ENCODE measurements at places on chromosomes 11 and 22.

GRCh38 chr11:36657610-36658267 lies 59.7 kb upstream of the RAG2 start:
- no peak for DNase-seq

DNA sequence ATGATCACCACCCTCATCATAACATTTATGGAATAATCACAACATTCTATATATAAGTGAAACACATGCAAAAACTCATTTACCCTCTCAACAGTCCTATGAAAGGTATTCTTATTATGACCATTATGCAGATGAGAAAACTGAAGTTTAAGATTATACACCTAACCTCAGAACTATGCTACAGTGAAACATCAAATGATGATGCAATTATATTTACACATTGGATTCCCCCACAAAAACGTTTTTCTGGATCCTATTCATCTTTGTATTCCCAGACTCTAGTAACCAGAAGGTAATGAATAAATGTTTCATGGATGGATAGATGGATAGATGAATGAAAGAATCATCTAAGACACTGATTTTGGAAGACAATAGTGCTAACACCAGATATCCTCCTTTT lies 54.8 kb downstream of the TCP11L1 start:
- DNase-seq: no peak

- no peak for DNase-seq
Measured at GRCh38 chr11:85531191-85531897, 95.8 kb downstream of the DLG2 start.

- no peak for DNase-seq
Measured at GRCh38 chr11:76783294-76783895, at the start of gene TSKU. Gene TSKU (plus strand): TSS chr11:76783356. CDS start chr11:76795617, 12,261 bp downstream.

DNA sequence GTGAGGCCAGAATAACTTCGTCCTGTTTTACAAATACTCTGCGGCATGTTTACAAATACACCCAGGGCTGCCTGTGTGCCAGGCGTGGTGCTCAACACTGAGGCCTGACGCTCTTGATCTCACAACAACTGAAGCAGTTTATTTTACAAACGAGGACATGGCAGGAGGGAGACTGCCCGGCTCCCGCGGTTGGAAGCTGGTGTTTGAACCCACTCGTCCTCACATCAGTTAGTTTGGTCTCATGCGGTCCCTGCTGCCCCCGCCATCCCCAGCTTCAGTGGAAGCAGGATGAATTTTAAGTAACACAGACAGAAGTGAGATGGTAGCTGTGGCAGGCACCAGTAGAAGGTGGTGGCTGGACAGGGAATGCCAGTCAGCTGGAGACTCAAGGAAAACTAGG lies 16.4 kb downstream of the KIAA0930 start:
- DNase-seq: no peak

DNA sequence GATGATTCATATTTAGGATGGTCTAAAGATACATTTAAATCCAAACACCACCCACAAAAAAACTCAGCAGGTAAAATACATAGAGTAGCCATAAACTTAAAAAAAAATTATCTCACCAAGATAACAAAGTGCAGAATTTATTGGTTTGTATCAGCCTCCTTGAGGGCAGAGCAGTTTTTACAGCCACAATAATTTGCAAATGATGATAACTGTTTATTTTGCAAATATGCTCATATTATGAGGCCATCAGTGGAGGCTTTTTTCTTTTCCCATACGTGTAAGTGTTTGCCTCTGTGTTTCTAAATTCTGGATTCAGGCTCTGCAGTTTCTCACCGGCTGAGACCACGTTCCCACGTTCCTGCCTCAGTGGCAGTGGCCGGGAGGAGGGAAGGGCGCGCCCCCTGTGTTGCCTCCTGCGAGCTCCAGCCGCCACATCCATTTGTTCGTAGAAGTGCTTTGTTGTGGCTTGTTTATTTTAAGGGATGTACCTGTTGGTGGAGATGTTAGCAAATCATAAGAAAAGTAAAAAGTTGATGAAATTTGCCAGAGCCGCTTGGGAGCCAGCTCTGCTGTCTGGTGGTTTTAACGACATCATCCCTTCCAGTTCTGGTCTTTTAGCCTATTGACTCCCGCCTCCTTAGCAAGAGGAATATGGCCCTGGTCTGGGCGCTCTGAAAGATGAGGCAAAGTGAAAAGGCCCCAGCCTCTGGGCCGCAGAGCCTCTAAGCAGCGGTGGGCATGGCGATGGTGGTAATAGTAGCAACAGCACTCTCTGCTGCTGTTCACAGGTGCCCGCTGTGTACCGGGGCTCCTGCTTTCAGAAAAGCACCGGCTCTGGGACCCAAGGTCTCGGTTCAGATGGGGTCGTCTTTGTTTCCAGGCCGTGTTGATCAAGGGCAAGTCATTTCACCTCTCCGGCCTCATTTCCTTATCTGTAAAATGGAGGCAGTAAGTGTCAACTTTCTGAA lies 66.7 kb upstream of the PPARA start:
- DNase-seq: no peak

DNA sequence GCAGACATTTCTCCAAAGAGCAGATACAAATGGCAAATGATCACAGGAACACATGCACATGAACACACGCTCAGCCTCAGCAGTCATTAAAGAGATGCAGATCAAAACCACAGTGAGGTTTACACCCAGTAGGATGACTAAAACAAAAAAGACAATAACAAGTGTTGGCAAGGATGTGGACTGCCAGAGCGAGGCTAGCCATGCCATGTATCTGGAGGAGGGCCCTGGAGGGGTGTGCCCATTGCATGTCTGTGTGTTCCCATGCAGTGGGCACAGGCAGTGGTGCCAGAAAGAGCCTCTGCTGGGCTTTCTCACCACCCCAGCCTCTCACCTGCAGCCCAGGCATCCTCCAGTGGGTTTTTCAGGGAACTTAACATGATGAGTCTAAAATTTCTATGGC lies 54.2 kb upstream of the KCNQ1OT1 start:
- no peak for DNase-seq

DNA sequence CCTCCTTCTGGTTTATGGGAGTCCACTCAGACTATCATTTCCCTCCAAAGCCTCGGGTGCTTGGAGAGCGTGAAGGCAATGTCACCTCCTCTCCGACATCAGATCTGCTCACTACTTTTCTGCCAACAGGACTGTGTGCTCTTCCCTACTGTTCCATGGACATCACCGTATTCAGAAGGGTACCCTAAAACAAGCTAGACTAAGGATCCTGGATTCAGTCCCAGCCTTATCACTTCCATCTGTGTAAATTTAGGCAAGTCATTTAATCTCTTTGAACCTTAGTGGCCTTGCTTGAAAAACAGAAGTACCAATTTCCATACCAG lies 78.2 kb downstream of the KCNC1 start:
- no peak for DNase-seq

DNA sequence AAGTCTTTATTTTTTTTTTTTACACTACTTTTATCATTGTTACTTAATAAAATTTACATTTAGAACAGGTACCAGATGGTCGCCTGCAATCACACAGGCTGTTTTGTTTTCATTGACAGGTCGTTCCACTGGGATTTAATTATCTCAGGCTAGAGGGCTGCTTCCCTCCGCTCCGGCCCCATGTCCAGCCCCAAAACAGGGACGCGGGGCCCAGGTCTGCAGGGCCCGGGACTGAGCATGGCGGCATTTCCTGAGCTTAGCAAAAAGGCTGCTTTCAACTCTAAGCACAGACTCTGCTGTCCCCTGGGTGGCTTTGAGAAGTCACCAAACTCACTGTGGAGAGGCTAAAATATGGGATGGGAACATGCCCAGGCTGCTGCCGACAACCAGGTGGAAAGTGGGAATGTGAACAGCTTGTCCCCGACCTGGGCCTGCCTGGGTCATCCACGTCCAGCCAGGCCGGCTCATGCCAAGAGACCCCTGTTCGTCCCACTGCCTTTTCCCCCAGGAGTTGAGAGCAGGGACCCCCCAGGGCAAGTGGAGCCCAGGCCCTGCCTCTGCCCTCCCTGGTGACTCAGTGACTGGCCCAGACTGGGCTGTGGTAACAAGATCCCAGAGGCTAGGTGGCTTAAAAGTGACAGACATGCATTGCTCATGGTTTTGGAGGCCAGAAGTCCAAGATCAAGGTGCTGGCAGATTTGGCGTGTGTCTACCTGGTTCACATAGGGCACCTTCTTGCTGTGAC lies 150.0 kb downstream of the SHANK2 start:
- DNase-seq: no peak

- DNase-seq: no peak
Measured at GRCh38 chr11:47464483-47464882, 15.5 kb upstream of the RAPSN start.

DNA sequence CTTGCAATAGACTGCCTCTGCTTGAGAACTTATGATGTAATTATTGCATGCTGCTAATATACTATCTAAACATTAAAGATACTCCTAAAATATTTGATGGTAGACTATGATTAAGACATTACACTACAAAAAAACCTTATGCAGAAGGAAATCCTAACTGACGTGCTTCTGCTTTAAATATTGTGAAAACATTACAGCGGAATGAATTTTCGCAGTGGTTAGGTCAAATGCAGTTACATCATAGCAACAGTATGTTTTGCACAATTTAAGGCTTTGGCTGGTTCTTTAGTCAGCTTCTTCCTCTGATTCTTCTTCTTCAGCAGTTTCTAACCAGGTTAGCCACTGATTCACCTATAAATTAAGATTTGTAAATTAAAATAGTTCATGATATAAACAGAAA lies 11.2 kb downstream of the EIF4G2 start:
- no peak for DNase-seq

- peak; percentile 76 for DNase-seq
Measured at GRCh38 chr11:692824-693414, 2.1 kb downstream of the DEAF1 start.

GRCh38 chr11:80118073-80118472 lies 677.2 kb upstream of the TENM4 start:
- no peak for DNase-seq

DNA sequence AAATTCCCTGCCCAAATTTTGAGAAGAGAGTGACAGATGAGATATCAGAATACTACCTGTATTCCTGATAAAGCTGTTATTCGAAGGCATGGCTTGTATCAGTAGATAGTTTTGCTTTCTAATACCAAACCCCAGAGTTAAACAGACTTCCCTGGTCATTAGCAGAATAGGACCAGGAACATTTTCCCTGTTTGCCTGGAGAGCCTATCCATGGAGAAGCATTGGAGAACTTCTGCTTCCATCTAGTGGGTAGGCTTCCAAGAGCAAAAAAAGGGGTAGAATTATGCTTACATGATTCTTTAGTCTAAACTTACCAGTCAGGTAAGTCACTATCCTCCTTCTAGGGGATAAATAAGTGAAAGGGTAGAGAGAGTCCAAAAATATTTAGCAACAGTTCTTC lies 14.2 kb downstream of the PDE3B start:
- no peak for DNase-seq

DNA sequence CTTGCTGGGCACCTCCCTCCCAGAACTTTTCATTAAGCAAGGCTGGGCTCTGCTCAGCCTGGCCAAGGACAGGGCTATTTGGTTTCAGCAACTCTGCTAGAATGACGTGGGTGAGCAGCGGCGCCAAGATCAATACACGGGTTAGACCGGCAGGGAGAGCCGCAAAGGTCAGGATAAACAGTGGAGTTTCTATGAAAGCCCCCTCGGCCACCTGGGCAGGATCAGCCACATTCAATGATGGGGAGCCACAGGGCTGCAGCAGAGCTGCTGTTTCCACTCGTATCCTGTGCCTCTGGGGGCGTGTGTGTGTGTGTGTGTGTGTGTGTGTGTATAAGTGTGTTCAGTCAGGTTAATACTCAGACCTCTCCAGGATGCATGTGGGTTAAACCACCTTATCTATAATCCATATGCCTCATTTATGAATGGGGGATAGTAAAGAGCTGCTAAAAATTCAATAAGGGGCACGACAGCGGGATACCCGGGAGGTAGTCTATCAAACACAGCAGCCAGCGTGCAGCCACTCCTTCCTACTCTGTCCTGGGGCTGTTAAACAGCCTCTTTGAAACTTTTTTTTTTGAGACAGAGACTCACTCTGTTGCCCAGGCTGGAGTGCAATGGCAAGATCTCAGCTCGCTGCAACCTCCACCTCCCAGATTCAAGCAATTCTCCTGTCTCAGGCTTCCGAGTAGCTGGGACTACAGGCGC lies 34.8 kb downstream of the MYH9 start:
- no peak for DNase-seq

DNA sequence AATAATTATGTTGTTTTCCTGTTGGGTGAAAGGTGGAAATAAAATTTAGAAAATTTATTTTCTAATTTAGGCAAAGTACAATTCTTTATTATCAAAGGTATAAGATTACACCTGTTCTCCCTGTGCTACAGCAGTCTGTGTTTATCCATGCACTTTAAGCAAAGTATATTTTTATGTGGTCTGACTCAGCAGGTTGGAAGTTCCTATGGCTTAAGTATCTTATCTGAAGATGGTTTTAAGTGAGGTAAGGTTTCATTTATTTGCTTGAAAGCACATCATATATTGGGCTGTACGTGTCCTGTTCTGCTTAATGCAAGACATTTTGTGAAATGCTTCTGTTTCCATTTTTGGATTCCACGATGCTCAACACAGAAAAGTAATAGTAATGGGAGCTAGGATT lies 14.6 kb downstream of the PPME1 start:
- DNase-seq: no peak

DNA sequence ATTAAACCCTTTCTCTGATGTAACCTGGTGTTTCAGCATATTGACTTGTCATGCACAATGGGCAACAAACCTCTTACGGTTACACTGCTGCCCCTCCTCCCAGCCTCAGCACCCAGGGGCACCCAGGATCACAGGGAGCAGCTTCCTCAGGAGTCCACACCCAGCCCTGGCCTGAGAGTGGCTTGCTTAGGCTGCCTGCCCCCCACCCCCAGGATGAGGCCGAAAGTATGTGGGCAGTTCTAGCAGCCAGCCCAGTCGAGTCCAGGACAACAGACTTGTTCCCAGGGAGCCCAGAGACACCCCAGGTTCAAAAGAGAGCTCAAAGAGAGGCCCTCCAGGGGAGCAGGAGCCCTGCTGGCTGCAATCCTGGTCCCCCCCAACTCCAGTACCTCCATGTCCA lies 108.1 kb upstream of the THY1 start:
- no peak for DNase-seq

DNA sequence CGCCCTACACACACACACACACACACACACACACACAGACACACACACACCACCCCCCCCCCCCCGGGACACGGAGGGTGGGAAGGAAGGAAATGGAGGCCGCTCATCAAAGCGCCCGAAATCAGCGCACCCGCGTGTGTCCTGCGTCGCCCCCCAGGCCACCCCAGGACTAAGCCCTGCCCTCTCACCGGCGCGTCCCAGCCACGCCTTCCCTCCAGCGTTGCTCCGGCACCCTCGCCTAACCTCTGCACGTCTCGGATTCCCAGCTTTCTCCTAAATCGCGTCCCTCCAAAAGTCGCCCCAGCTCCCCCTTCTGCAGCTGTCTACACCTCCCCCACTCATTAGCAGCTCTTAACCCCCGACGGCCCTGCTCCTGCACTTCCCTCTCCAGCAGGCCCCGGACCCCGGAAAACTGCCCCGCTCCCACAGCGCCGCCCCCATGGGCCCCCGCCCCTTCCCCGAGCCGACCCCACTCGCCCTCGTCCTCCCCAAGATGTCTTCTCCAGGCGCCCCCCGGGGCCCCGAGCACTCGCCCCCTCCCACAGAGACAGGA lies 557 bp downstream of the PACSIN2 start:
- peak; percentile 27 for DNase-seq

All from naive B cell (primary cell).